ENCODE measurements at places on chromosomes 12 and 14.

DNA sequence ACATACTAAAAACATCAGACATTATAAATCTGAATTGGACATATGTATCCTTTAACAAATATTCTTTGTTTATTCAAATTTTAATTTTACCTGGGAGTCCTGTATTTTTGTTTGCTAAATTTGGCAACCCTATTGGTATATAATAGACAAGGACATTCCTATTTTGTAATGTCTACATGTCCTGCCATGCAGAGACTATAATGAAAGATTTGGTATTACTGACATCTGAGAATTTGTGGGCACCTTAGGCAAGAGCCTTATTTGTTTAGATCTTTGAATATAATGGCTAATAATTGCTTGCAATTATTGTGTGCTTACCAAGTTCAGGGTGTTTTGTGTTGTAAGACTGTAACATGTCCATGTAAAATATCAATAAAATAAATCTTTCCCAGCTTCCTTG, 334.4 kb downstream of the KCNH5 start:
- DNase-seq, result no peak

- no peak for DNase-seq
These were observed 4.1 kb upstream of the RERG start for GRCh38 chr12:15225136-15225862.

DNA sequence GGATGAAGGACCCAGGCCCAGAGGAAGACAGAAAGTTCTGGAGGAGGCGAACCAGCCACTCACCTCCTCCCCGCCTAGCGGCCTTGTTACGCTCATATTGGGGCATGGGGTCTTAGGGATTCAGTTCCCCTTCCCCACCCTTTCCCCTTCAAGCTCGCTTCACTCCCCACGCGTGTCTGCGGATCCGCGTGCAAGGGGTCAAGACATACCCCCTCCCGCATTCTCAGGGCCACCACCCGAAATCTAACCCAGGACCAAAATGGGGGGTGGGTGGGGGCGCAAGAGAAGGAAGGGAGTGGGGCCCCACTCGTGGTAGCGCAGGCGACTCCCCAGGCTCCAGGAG, 584 bp upstream of the RFX4 start:
- DNase-seq, result no peak

DNA sequence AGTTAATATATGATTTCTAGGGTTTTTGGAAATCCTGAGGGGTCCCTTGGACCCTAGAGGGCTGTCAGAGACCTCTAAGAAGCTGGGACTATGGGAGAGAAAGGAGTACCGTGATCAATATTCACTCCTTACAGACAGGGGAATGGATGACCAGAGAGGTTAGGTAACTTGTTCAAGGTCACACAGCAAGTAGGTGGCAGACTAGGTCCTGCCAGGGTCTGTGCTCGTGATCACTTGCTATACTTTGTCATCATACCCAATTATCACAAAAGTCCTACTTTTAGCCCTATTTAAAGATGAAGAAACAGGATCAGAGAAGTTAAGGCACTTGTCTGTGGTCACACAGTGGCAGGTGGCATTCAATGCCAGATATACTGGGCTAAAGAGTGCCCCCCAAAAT, 42.9 kb downstream of the WSCD2 start:
- no peak for DNase-seq

- no peak for DNase-seq
These were observed 123.8 kb downstream of the ZFP36L1 start for GRCh38 chr14:68669111-68669511.

GRCh38 chr12:95118138-95118787, 44.8 kb upstream of the NR2C1 start:
- DNase-seq, result no peak

GRCh38 chr14:69432364-69432763, 33.9 kb downstream of the SLC39A9 start:
- no peak for DNase-seq

- no peak for DNase-seq
These were observed 411.2 kb downstream of the AEBP2 start for GRCh38 chr12:19850346-19851065.

- DNase-seq, result no peak
These were observed 137.6 kb upstream of the PPFIA2 start for GRCh38 chr12:81896771-81897170.
